Activated CD8-positive, alpha-beta memory T cell treated with anti-CD3 and anti-CD28 coated beads for 4 hours (primary cell): ENCODE measurements at places on chromosomes 13 and 19.

DNA sequence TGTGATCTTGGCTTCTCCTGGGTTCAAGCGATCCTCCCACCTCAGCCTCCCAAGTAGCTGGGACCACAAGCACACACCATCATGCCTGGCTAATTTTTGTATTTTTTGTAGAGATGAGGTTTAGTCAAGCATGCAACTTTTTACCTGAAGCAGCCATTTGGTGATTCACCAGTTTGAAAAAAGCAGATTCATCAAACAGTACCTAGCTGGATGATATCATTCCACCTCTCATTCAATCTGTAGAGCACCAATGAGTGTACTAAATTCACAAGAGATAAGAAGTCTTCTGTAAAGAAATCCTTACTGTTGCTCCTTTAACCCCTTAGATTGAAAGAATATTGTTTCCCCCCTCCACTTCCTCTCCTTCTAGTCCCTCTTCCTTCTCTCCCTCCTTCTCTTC lies 261.1 kb upstream of the RFC3 start:
- no peak for DNase-seq

- no peak for DNase-seq
Measured at GRCh38 chr13:24074678-24075077, 85.8 kb upstream of the SPATA13 start.

DNA sequence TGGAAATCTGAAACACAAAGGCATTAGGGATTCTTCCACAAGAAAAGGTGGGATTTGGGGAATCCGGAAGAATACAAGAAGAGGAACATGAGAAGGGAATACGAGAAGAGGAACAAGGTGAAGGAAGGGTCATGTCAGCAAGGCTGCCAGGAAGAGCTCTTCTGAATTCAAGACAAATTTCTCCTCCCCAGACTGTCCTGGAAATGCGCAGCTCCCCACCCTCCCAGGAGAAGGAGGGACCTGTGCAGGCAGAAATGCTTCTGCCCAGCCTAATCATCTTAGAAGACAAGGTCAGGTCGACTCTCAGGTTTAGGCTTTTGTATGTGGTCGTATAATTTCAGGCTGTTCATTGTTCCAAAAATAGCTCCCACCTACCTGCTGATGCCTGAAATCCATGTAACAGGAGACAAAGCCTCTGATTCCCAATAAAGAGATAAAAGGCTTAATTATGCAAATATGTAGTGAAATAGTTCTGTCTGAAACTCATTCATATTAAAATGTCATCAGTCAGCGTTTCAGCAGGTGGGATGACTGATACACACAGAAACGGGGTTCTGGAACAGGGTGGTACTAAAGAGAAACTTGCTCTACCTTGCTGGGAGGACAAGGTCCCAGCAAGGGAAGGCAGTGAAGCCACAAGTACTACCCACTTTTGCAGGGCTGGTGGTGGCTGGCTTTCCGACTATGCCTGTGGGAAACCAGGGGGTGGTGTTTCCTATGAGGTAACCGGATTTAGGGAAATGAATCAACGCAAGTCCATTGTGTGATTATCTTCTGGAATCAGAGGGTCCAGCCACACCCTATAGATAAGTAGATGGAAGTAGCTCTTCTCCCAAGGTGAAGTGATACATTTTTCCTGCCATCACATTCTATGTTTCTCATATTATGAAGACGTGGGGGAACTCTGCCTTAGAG lies 76.1 kb downstream of the KL start:
- no peak for DNase-seq

GRCh38 chr13:50955241-50955640 lies 45.6 kb downstream of the RNASEH2B start:
- DNase-seq = no peak

DNA sequence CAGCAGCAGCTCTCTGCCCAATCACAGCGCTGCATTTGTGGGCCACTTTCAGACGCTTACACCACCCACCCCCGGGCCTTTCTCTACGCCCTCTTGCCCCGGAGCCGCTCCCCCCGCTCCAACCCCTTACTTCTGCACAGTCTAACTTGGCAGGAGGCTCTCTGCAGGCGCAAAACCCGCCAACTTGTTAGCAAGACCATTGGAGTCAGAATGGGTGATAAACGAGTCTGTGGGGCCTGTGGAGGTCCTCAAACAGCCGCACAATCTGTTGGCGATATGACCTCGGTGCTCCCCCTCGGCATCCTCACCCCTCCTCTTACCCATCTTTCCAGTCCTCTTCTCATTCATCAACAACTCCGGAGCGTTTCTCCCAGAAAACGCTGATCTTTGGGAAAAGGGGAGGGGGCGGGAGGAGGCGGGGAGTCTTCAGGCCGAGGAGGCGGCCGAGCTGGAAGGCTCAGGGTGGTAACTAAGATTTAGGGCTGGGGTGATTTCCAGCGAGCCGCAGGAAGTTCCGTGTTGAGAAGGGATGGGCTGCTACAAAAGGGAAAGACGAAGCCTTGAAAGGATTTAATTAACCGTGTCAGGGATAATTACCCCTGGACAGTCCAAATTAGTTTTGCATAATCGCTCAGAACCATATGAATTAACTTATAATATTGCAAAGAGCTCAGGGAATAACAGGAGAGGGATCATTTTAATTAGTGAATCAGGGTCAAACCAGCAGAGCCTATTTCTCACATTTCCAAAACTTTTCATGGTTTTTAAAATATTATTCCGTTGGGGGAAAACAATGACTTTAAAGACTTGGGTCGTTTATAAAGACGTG lies 4.1 kb downstream of the SOX21 start:
- no peak for DNase-seq

GRCh38 chr19:42120276-42120980 lies 11.8 kb downstream of the POU2F2 start:
- no peak for DNase-seq
